ENCODE measurements at places on chromosomes 11 and 22.

DNA sequence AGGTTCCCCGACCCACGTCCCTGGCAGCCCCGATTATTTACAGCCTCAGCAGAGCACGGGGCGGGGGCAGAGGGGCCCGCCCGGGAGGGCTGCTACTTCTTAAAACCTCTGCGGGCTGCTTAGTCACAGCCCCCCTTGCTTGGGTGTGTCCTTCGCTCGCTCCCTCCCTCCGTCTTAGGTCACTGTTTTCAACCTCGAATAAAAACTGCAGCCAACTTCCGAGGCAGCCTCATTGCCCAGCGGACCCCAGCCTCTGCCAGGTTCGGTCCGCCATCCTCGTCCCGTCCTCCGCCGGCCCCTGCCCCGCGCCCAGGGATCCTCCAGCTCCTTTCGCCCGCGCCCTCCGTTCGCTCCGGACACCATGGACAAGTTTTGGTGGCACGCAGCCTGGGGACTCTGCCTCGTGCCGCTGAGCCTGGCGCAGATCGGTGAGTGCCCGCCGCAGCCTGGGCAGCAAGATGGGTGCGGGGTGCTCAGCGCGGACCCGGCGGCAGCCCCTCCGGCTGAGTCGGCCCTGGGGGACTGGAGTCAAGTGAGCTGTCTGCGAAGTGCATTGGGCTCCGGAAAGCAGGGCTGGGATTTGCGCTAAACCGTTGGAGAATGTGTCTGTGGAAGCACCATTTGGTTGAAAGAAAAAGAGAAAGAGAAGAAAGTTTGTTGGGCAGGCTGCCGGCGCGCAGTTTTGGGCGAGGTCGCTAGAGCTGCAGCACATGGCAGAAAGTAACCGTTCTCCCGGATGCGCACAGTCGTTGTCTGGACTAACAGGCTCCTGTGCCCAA lies at the start of gene CD44:
CD44 (plus strand) TSS at position 229 of the 779 bp plus-strand sequence; CDS start at position 362, 133 bp downstream.
- peak; percentile 69 for DNase-seq

- no peak for DNase-seq
These were observed 100.9 kb upstream of the LDLRAD3 start for GRCh38 chr11:35842958-35843357.

- no peak for DNase-seq
These were observed 16.6 kb downstream of the CYTH4 start for GRCh38 chr22:37298748-37299495.

DNA sequence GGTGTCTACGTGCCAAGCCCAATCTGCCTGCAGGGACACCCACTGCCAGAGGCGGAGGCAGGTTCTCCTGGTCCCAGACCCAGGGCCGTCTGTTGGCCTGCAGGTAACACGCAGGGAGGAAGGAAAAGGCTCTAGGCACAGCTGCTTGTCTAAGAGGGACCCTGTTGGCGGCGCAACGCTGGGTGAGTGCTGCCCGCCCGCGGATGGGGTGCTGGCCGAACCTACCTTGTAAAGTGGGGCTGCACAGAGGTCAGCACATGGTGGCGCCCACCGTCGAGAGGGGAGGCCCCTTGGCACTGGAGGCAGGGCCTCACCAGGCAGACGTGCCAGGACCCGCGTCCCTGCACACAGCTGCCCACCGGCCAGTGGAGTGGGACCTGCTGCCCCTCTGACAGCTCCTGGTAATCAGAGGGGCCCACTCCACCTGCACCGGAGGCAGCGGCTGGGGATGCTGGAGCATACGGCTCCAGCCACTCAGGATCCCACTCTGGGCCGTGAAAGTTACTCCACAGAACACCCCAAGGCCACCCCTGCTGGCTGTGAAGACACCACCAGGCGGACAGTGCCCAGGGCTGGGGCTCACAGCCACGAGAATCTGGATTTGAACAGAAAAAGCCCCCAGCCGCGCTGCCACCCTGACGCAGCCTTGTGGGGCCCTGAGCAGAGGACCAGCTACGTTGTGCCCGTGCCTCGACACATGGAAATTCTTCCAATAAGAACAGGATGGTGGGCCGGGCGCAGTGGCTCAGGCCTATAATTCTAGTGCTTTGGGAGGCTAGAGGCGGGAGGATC lies 24.0 kb downstream of the TBX1 start:
- DNase-seq: no peak

DNA sequence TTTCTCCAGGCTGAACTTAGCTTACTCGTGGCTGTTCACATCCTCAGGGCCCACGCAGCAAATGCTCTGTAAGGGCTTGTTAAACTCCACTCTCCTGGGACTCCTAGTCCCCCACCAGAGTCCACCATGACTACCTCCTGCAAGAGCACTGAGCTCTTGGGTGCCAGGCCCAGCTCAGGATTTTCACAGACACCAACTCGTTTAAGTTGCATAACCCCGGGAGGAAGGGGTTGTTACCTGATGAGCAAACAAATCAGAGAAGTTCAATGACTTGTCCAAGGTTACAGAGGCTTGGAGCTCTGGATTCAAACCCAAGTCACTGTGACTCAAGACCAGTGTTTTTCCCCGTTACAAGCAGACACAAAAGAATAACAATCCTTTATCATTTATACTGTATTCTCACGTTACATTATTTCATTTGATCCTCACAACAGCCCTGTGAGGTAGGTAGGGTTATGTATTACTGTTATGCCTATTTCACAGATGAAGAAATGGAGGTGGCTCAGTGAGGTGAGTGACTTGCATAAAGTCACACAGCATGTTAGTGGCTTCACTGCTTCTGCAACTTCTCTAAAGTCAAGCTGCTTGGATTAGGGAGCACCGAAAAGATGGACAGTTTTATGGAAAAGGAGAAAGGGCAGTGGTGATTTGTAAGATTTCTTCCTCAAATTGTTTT lies 17.4 kb downstream of the KCTD21 start:
- no peak for DNase-seq

DNA sequence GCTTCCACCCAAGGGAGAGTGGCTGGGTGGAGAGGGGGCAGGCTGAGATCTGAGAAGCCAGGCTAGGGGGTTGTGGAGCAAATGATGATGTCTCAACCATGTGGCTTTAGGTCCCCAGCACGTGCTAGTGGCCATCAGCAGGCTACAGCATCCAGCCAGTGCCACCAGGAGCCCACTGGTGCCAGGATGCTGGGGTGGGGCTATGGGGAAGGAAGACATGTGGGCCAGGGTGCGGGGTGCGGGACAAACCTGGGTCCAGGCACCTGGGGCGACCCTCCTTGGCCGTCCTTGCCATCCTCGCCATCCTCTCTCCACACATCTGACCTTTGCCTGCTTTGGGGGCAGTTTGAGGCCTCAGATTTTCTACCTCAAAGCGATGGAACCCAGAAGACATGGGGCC lies 104.3 kb downstream of the KCNQ1 start:
- no peak for DNase-seq

- DNase-seq: no peak
These were observed 2.4 kb upstream of the SCARF2 start for GRCh38 chr22:20439928-20440575.

DNA sequence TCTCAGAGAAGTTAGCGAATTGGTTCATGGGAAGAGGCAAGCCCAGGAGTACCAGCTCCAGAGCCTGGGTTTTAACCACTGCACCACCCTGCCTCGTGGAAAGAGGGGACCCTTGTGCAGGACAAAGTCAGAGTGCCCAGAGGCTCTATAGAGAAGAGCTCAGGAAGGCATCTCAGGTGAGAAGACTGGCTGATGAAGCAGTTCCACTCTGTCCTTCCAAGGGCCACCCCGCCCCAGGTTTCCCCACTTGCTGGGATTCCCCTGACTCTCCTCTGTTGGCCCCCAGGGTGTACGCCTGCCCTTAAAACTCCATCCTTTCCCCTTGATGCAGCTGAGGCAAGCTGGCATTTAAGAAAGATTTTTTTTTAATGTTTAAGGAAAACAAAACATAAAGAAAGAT lies 265.8 kb downstream of the BUD13 start:
- no peak for DNase-seq

- DNase-seq: no peak
These were observed 790.0 kb upstream of the KIRREL3 start for GRCh38 chr11:127790592-127790991.

DNA sequence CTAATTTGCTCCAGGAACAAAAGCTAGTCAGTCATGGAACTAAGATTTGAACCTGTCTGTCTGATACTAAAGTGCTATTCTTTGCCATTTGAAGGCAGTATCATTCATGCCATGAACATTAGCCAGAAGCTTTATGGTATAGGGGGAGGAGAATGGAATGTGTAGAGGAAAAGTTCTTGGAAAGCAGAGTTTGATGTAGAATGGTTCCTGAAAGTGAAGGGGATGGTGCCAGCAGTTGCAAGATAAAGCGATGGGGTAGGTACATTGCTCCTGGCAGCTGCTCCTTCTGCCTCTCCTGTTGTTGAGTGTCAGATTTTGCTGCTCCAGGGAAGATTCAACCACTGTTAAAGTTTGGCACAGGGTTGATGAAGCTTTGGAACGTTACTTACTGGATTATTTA lies 53.4 kb downstream of the ARHGAP42 start:
- DNase-seq: no peak

DNA sequence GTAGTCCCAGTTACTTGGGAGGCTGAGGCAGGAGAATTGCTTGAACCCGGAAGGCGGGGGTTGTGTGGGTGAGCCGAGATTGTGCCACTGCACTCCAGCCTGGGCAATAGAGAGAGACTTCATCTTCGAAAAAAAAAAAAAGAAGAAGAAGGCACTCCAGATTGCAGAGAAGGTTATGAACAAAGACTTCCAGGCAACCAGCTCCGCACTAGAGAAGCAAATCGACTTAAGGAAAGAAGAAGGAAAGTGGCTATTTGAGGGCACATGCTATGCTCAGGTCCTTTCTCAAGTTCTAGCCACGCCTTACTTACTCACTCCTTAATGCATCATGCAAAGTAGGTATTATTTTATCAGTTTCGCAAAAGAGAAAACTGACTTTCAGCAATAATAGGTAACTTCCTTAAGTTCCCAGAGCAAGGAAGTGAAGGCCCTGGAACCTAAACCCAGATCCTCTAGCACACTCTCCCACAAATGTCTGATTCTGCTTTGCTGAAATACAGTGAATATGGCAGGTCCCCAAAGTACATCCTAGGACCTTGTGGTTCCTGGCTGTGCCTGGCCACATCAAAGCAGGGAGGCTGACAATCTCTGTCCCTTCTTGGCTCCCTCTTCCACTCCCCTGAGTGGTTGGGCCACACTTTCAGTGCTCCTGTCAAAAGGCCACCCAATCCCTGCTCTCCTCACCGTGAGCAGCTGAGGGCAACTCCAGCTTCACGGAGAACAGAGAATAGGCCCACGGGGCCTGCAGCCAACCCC lies 14.2 kb downstream of the CD3E start:
- no peak for DNase-seq

DNA sequence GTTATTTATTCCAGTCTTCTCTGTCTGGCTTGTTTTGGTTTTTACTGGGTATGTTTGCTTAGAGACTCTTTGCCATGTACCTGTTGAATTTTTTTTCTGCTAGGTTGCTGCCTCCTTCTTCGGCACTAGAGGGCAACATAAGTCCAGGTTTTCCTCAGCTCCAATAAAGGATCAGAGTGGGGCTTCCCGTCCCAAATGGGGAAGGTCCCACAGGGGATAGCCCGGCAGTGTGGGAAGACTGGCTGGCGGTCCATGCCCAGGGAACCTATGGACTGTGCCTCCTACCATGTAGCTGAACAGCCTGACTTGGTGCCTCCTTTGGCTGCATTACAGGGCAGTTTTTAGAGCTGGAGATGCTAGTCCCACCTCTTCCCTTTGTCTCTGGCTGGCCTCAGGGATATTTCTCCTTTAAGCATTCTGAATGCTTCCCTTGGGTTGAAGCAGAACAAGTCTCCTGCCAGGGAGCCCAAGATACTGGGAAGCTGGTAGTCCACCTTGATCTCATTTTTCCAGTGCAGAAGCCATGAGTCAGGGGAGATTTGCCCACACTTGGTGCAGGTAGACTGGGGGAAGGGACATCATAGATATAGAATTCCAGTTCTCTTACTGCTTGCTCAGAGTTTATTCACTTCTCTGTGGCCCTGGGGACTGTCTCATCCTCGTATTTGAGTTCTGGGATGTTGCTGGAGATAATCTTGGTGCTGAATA lies 60.2 kb downstream of the BRD1 start:
- no peak for DNase-seq

DNA sequence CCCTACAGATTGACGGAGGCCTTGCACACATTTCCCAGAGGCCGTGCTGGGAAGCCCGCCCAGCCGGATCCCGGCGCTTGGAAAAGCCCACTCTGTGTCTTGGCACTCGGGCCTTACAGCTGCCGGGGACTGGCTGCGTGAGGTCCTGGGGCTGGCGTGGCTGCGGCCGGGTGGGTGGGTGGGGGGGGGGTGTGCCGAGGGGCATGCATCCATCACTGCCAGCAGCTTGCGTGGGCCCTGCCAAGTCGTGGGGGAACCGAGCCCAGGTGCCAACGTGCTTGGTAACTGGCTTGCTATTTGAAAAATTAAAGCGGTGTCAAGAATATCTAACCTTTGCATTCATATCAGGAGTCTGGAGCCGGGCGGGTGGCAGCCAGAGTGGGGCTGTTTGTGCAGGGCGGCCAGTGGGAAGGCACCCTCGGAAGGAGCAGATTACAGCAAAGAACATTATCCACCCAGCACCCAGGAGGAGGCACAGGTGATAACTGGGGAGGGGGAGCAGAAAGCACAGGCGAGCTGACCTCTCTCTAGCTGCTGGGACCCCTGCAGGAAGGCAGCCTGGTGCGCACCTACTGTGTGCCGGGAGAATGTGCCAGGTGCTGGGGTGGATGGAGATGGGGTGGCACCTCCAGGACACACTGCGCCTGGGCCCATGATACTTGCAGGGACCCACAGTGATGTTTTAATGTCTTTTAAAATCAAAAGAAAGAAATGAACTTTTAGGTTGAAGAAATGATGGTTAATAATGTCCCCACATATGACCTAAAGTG lies 28.5 kb upstream of the SMIM38 start:
- no peak for DNase-seq

GRCh38 chr22:20092477-20092854 lies 12.4 kb downstream of the DGCR8 start:
- no peak for DNase-seq

DNA sequence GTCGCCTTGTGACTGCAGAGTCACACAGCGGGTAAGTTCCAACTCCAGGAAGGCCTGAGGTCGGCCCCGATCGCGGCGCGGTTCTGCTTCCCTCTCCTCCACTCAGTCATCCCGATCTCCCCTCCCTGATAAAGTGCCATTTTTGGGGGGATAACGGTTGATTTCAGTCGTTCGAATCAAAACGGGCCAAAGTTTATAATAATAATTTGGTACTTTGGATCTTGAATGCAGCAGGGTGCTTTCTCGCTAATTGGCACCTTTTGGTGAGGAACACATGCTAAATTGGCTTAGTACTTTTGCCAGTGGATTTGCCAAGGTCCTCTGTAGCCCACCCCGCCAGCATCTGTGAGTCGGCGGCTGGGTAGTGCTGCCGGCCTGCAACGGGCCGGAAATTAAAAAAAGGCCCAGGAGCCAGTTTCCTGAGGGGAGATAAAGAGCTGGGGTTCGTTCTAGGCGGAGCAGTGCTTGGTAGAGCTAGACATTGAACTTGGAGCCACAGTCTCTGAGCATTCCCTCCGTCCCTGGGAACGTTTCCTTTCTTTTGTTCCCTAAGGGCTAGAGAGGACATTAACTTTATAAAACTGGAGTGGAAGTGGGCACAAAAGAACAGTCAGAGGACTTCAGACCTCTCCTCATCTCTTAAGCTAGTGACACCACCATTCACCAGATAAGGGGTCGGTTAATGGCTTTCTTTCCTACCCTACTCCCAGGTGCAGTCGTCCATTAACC lies 997 bp downstream of the UBE2L3 start:
- DNase-seq: peak; percentile 46

Data from T-helper 2 cell (primary cell).